Lung (tissue), 17 donors: ENCODE measurements at places on chromosomes 1 and 21. TPM values are rescaled to one million over a fixed set of nuclear protein-coding genes. Genes with fewer than 3 reads are reported as not detected.

DNA sequence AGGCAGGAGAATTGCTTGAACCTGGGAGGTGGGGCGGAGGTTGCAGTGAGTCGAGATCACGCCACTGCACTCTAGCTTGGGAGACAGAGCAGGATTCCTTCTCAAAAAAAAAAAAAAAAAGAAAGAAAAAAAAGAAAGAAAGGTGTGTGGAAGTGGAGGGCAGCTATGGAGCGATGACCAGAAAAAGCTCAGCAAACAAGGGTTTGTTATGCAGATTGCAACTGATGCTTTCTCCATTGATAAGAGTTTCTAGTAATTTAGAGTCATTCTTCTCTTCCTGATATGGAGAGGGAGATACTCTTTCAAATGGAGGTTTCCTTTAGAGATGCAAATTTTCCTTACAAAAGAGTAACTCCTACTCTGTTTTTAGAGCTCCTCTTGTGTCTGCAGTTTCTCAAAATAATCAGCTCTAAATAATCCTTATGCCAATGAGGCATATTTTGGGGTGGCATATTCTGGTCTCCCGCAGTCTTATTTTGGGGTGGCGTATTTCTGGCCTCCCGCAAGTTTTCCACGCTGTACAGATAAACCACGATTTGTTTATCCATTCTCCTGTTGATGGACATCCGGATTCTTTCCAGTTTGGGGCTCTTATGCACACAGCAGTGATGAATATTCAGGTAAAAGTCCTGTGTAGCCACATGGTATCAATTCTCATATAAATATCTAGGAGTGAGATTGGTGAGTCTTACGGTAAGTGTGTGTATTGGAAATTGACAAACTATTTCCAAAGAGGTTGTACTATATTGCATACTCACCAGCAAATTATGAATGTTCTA, 30.7 kb upstream of the RCC2 start:
- H3K4me3 ChIP-seq = no peak overlapping the region
- DNase-seq = no peak
- H3K36me3 ChIP-seq = no peaks in the 10 kb centered on the region
- no peaks in the 10 kb centered on the region for H3K27me3 ChIP-seq
- no peaks in the 10 kb centered on the region for H3K4me1 ChIP-seq

GRCh38 chr21:45372732-45373355, 32.1 kb upstream of the COL18A1 start:
- H3K27me3 ChIP-seq = no peaks in the 10 kb centered on the region
- no peaks in the 10 kb centered on the region for H3K4me1 ChIP-seq
- H3K36me3 ChIP-seq = no peaks in the 10 kb centered on the region
- H3K4me3 ChIP-seq = no peak overlapping the region
- no peak overlapping the region for H3K27ac ChIP-seq

- no peak overlapping the region for H3K27ac ChIP-seq
- H3K27me3 ChIP-seq = no peaks in the 10 kb centered on the region
- H3K4me3 ChIP-seq = no peak overlapping the region
- H3K36me3 ChIP-seq = no peaks in the 10 kb centered on the region
- no peaks in the 10 kb centered on the region for H3K4me1 ChIP-seq
Measured at GRCh38 chr1:155105604-155106011, 22.1 kb upstream of the EFNA1 start.

DNA sequence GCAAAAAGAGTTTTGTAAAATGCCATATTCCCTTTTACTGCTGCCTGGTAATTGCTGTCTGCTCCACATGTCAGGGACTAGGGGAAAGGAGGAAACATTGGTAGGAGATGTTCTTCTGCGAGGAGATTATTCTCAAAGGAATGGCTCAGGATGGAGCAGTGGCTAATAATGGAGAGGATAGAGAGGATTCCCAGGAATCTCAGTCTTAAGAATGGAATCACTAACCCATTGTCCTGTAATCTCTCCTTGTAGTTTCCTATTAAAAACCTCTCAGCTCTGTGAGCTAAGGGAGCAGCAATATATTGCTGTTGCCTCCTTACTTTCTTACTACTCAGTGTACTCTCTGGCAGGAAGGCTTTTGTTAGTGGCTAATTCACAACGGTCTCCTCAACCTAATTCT, 175.4 kb downstream of the HS2ST1 start:
- no peaks in the 10 kb centered on the region for H3K27me3 ChIP-seq
- H3K36me3 ChIP-seq = no peaks in the 10 kb centered on the region
- H3K4me3 ChIP-seq = no peak overlapping the region
- no peak overlapping the region for H3K27ac ChIP-seq
- peaks cover 8% of the 10 kb centered on the region for H3K4me1 ChIP-seq
- no peak for DNase-seq

GRCh38 chr1:153934746-153935145, 11.8 kb downstream of the DENND4B start:
- H3K27ac ChIP-seq = no peak overlapping the region
- peaks cover 73% of the 10 kb centered on the region for H3K36me3 ChIP-seq
- no peaks in the 10 kb centered on the region for H3K4me1 ChIP-seq
- no peaks in the 10 kb centered on the region for H3K27me3 ChIP-seq
- no peak for DNase-seq

CD164L2 gene
- total RNA-seq = 6.3 TPM

CCDC185 gene
- not detected for total RNA-seq

OR2T33 gene
- total RNA-seq = not detected
